Glutamatergic neuron (in vitro differentiated cells): ENCODE measurements at places on chromosomes 11 and 22.
A peak's percentile ranks its signal among the peaks of the same experiment; 100 is the strongest.

GRCh38 chr22:32723643-32724042, 77.9 kb upstream of the TIMP3 start:
- H3K36me3 ChIP-seq, result peaks cover 16% of the 10 kb centered on the region

DNA sequence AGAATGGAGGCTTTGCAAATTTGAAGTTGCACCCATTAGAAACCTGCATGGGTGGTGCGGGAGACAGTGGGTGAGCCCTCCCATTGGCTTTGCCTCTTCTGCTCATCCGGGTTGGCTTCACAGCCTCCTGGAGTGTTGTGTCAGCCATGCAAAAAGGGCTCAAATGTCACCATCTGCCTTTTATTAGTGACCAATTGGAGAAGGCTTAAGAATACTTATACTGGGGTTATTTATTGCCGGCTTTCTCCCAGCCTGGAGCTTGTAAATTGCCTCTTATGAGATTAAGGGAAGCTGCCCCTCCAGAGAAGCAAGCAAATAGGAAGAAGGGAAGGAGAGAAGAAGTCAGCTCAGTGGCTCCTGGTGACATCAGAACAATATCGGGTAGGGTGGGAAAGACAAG, 182.6 kb downstream of the ST3GAL4 start:
- H3K4me1 ChIP-seq, result peaks cover 4% of the 10 kb centered on the region
- no peak for DNase-seq
- H3K27me3 ChIP-seq, result peaks cover 13% of the 10 kb centered on the region
- H3K27ac ChIP-seq, result peak overlapping the region; percentile 5
- peaks cover 7% of the 10 kb centered on the region for H3K36me3 ChIP-seq

GRCh38 chr11:12224537-12224893, 114.1 kb downstream of the MICAL2 start:
- H3K36me3 ChIP-seq, result no peaks in the 10 kb centered on the region
- H3K4me1 ChIP-seq, result peaks cover 11% of the 10 kb centered on the region
- peaks cover 2% of the 10 kb centered on the region for H3K27me3 ChIP-seq
- H3K4me3 ChIP-seq, result no peak overlapping the region
- DNase-seq, result no peak

DNA sequence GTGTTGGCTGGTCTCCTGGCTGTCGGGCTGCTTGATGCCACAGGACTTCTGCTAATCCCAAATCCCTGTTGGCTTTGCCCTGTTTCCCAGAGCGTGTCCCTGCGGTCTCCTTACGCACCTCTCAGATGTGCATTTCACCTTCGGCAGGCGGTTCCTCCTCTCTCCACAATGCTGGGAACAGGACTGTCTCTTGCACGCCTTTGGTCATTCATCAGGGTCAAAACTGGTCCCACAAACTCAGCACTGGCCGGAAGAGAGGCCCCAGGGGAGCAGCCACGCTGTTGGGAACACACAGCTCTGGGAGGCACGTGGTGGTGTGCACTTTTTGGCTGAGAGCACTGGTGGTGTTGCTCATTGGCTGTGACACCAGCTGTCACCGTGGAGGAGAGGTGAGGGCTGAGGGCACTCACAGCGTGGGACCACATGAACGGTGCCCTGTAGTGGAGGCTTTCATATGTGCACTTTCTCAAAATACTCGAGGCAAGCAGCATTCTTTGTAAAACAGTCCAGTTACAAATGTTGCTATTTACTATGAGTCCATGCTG, 15.3 kb upstream of the TRMU start:
- no peaks in the 10 kb centered on the region for H3K4me1 ChIP-seq
- DNase-seq, result no peak
- no peak overlapping the region for H3K4me3 ChIP-seq
- H3K27ac ChIP-seq, result no peak overlapping the region
- H3K36me3 ChIP-seq, result no peaks in the 10 kb centered on the region
- no peaks in the 10 kb centered on the region for H3K27me3 ChIP-seq

DNA sequence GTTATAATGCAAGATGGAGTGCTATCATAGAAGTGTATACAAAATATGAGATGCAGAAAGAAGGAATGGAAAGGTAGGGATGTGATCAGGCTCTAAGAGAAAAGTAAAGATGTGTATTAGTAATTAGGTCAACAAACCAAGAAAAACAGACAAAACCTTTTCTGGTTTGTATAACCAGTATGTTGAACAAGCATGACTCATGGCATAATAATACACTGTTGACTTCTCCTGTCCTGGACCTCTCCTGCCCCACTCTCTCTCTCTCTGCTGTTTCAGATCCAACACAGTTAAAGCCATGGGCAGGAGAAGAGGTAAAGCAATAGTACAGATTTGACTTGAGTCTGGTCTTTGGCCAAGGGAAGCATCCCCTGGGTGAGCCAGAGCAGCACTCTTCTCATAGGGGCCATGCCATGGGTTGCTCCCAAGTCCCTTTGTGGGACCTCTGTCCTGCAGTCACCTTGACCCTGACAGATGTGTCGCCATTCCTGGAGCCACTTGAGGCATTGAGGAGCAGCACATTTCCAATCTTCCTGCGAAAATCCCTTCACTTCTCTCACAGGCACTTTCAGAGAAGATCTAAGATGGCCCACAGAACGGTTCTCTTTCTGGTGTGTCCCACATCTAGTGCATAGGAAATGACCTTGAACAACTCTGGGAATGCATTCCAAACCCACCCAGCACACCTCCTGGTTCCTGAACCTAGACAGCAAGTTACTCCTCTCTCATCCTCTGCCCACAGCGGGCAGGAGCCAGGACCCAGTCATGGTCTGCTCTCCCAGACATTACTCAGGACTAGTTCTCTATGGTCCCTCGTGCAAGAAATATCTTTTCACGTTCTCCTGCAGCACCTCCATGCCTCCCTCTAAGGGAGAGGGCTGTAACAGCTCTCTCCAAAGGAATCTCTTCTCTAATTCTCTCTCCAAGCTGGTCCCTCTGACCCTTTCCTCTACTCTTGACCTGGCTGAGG, 58.2 kb upstream of the PRSS23 start:
- H3K27ac ChIP-seq, result no peak overlapping the region
- no peak overlapping the region for H3K4me3 ChIP-seq
- no peaks in the 10 kb centered on the region for H3K4me1 ChIP-seq
- no peaks in the 10 kb centered on the region for H3K27me3 ChIP-seq
